ENCODE measurements at places on chromosomes 2 and 18.

DNA sequence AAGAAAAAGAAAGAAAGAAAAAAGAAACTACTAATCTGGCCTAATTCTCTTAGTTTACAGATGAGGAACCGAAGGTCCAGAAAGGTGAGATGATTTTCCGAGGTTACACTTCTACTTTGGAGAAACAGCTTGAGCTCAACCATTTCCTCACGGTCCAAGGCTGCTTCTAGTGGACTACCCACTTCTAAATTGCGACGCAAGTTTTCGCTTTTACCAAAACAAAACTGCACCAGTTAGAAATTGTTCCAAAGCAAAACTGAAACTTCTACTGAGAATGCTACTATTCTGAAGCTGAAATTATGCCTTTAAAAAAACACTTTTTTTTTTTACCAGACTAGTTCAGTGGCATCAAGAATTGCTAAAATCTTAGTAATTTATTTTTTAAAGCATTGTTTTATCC is 101.6 kb downstream of the INO80D start:
- DNase-seq, result peak; percentile 46

DNA sequence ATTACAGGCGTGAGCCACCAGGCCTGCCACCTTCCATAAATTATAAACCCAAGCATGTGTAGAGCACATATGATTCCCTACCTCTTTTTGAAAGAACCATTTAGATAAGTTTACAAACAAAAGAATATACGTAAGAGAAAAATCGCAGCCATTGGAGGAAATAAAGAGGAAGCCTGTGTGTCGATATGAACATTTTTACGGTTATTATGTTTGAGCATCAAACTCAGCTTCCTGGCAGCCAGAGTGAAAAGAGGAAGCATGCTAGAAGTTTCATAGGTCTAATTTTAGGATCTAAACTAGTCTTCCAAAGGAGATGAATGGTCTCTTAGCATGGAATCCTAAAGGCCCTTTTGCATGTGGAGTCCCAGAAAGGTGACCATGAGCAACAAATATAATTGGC is 104.3 kb downstream of the PLB1 start:
- no peak for DNase-seq

DNA sequence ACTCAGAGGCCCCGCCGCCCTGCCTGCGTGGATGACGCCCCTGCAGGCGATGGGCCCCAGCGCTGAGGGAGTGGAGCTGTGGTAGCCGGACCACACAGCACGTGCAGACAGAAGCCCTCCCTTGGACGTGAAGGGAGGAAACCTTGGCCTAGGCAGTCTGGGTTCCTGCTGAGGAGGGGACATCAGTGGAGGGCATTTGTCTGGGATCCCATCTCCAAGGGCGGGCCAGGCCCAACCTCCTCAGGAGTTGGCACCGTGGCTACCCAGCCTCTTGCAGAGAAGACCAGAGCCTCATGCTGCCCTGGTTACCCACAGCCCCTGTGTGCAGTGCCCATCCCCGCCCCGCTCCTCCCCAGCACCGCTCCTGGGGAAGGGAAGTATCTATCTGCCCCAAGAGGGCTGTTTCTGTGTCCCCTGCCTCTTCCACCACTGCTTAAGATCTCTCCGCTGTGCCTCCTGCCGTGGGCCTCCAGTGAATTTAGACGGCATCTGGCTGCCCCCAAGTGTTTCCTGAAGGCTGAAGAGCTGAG is 241.8 kb downstream of the KLHL29 start:
- DNase-seq, result no peak

- peak; percentile 60 for DNase-seq
Observed at GRCh38 chr2:86442642-86443005, 1.5 kb downstream of the KDM3A start.

GRCh38 chr2:29326926-29327325 is 211.7 kb downstream of the CLIP4 start:
- DNase-seq, result no peak
